ENCODE measurements at places on chromosomes 1 and 21. TPM values are rescaled to one million over a fixed set of nuclear protein-coding genes. Genes with fewer than 3 reads are reported as not detected.
A peak's percentile ranks its signal among the peaks of the same experiment; 100 is the strongest.

DNA sequence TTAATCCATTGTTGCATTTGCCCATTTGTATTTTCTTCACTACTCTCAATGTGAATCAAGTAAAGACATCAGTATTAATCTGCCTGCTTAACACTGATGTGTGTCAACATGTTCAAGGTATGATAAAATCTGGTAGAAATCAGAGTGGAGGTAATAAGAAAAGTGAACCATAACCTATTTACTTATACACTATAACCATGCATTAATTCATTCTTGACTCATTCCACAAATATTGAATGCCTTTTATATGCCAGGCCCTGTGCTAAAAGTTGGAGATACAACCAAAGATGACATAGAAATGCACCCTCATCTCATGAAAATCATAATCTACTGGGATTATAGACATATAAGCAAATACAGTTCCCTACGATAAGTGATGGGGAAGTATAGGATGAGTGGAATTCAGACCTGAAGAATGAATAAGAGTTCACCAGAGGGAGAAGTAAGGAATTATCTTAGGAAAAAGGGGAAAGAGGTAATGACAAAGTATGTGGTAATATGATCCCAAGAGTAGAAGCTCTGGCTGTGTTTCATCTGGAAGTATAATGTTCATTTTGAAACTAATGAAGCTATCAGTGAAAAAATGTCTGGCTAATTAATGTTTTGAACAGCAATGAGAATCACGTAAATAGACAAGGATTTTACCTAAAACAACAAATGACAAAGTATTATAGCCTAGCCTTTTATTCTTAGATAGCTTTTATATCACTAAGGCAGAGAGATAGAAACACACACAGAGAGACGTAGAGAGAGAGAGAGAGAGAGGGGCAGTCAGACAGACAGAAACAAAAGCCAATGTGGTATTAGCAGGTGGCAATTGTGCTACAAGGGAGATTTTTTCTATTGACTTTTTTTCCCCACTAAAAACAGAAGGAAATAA, 7.0 kb upstream of the RWDD3 start:
- no peak overlapping the region for H3K27ac ChIP-seq
- no peaks in the 10 kb centered on the region for H3K4me1 ChIP-seq
- H3K27me3 ChIP-seq: no peaks in the 10 kb centered on the region
- no peaks in the 10 kb centered on the region for H3K36me3 ChIP-seq

- H3K4me3 ChIP-seq: no peak overlapping the region
- no peaks in the 10 kb centered on the region for H3K36me3 ChIP-seq
- no peak overlapping the region for H3K27ac ChIP-seq
- no peaks in the 10 kb centered on the region for H3K4me1 ChIP-seq
These were observed 7.9 kb upstream of the TEX50 start for GRCh38 chr1:173627269-173627668.

DNA sequence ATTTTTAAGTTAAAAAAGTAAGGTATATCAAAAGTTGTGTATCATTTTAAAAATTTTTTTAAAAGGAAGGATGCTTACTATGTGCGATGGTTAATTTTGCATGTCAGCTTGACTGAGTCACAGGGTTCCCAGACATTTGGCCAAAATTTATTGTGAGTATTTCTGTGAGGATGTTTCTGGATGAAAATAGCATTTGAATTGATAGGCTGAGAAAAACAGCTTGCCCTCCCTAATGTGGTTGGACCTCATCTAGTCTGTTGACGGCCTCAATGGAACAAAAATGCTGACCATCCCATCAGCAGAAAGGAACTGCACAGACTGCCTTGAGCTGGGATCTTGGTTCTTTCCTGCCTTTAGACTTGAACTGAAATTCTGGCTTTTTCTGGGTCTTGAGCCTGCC, 724.5 kb downstream of the NCAM2 start:
- H3K4me3 ChIP-seq: no peak overlapping the region
- H3K27ac ChIP-seq: no peak overlapping the region
- no peaks in the 10 kb centered on the region for H3K4me1 ChIP-seq

DNA sequence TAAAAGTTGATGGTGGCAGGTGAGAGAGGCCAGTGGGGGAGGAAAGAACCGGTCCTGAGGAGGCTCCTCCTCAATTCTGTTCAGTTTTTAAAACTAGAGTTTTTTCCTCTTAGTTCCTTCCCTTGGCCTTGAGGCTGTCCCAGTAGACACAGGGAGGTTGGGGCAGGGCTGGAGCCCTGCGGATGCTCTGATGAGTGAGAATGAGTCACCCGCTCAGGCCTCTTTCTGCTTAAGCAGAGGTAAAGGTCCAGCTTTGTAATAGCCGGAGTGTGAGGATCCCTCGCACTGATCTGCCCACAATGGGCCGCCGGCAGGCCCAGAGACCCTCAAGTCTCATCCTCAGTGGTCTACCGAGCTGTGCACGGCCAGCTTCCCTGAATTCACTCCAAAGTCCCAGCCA, 49.6 kb upstream of the IRF2BP2 start:
- peaks cover 22% of the 10 kb centered on the region for H3K4me1 ChIP-seq
- no peak overlapping the region for H3K4me3 ChIP-seq
- H3K27ac ChIP-seq: peak overlapping the region; percentile 55
- peak; percentile 89 for DNase-seq

The KRTAP13-2 gene
- total RNA-seq: not detected

- peaks cover 88% of the 10 kb centered on the region for H3K36me3 ChIP-seq
- DNase-seq: no peak
- no peaks in the 10 kb centered on the region for H3K27me3 ChIP-seq
- peaks cover 1% of the 10 kb centered on the region for H3K4me1 ChIP-seq
- H3K27ac ChIP-seq: no peak overlapping the region
These were observed 7.4 kb downstream of the POFUT2 start for GRCh38 chr21:45280178-45280821.

DNA sequence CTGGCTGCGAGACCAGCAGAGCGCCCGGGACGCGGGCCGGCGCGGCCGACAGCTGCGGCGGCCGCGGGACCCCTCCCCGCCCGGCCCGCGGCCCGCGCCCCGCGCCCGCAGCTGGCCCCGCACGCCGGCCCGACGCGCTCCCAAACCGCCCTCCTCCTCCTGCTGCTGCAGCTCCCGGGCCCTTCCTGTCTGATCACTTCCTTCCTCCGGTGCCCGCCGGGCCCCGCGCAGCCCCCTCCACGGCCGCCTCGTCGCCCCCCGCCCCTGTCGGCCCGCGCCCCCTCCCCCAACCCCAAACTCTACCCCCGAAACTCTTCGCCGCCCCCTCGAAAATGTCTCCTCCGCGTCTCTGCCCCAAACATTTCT, 594 bp downstream of the LUZP1 start:
- no peak for DNase-seq
- H3K4me1 ChIP-seq: peaks cover 8% of the 10 kb centered on the region
- H3K27ac ChIP-seq: peak overlapping the region; percentile 97
- no peaks in the 10 kb centered on the region for H3K27me3 ChIP-seq

DNA sequence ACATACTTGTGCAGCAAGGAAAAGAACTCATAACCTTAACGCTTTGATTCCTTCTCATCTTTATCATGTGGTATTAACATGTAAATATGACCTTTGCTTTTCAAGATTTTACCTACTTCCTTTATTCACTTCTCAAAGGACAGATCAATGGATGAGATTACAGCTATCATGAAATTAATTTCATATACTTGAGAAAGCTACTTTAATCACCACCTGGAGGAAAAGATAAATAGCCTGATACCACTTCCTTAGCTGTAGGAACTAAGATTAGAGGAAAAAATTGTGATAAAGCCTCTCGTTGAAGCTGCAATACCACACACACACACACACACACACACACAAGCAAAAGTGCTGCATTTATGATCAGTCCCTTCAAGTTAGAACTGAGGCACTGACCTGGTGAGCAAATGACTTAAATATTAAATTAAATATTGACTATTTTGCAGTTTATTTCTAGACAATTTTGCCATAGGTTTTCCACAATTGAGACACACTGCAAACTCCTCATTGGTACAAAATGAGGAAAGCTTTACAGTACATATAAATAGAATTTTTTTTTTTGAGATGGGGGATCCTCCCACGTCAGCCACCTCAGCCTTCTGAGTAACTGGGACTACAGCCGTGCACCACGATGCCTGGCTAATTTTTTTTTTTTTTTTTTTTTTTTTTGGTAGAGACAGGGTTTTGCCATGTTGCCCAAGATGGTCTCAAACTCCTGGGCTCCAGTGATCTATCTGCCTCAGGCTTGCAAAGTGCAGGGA, 27.2 kb upstream of the DMRTB1 start:
- no peak for DNase-seq
- peaks cover 35% of the 10 kb centered on the region for H3K27me3 ChIP-seq
- H3K4me1 ChIP-seq: no peaks in the 10 kb centered on the region
- H3K4me3 ChIP-seq: no peak overlapping the region
- no peak overlapping the region for H3K27ac ChIP-seq
- H3K36me3 ChIP-seq: no peaks in the 10 kb centered on the region

DNA sequence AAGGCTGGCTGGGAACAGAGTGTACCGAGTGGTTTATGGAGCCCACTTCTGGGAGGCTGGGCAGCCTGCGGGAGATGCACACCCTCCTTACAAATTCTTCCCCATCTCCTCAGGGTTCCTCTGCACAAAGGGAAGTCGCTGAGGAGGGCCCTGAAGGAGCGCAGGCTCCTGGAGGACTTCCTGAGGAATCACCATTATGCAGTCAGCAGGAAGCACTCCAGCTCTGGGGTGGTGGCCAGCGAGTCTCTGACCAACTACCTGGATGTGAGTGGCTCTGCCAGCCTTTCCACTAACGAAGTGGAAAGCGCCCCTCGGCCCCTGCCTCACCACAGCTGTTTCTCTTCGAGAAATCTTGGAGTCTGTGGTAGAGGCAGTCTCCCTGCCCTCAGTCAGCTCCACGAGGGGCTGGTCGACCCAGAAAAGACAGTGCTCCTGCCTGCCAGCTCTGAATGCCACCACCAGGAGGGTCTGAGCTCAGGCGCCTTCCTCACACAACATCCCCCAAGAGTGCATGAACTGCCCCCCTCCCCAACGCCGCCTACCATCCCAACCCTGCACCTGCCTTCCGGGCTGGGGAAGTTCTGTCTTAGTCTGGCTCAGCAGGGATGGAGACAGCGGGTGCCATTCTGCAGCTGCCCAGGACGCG, 31.8 kb downstream of the PROK1 start:
- no peaks in the 10 kb centered on the region for H3K36me3 ChIP-seq
- H3K27me3 ChIP-seq: peaks cover 23% of the 10 kb centered on the region
- no peak for DNase-seq
- H3K4me3 ChIP-seq: no peak overlapping the region
- H3K4me1 ChIP-seq: peaks cover 2% of the 10 kb centered on the region

DNA sequence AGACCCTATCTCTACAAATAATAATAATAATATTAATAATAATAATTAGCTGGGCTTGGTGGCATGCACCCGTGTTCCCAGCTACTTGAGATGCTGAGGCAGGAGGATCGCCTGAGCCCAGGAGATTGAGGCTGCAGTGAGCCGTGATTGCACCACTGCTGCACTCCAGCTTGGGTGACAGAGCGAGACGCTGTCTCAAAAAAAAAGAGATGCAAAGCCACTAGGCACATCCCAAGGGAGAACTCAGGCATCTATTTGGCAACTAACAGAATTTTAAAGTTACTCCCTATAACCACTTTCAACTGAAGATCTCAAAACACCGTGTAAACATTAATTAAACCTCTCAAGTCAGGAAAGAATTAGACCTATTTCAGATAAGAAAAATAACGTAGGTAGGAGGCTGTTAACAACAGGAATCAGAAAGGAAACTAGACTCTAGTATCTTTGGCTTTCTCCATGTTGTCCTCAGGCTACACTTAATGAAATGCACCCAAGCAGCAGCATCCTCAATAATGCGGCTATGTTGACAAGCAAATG, 3.7 kb downstream of the RNF19B start:
- peaks cover 10% of the 10 kb centered on the region for H3K4me1 ChIP-seq
- H3K27ac ChIP-seq: no peak overlapping the region
- H3K4me3 ChIP-seq: no peak overlapping the region
- H3K36me3 ChIP-seq: no peaks in the 10 kb centered on the region

The NOS1AP gene
- total RNA-seq: 0.18 TPM

The CFAP107 gene
- total RNA-seq: not detected

The HAPLN2 gene
- total RNA-seq: not detected

The TXLNA gene
- 102 TPM for total RNA-seq

GRCh38 chr1:205224736-205225135, 3.0 kb upstream of the TMCC2 start:
- no peaks in the 10 kb centered on the region for H3K27me3 ChIP-seq
- H3K4me3 ChIP-seq: no peak overlapping the region
- no peaks in the 10 kb centered on the region for H3K36me3 ChIP-seq
- H3K27ac ChIP-seq: no peak overlapping the region

The CATSPERE gene
- 0.18 TPM for total RNA-seq

The KCNE2 gene
- total RNA-seq: not detected

DNA sequence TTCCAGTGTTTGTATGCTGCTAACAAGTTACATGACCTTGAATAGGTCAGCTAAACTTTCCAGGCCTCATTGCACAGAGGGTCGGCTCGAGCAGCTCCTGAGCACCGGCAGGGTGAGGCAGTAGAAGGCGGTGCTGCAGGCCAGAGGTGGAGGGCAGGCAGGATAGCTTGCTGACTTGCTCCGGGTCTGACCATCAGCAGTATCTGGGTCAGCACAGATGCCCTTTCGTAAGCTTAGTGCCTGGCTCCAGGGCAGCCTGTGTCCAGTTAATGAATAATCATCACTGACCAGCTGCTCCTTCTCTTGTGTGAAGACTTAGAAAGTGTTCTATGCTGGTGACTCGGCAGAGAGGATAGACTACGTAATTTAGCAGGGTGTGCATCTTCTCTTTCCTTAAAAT, 6.9 kb downstream of the MAPKAPK2 start:
- no peak overlapping the region for H3K4me3 ChIP-seq
- peak overlapping the region; percentile 26 for H3K27ac ChIP-seq
- H3K4me1 ChIP-seq: peaks cover 62% of the 10 kb centered on the region

- H3K36me3 ChIP-seq: no peaks in the 10 kb centered on the region
- no peak overlapping the region for H3K4me3 ChIP-seq
- H3K4me1 ChIP-seq: no peaks in the 10 kb centered on the region
- no peak overlapping the region for H3K27ac ChIP-seq
- H3K27me3 ChIP-seq: no peaks in the 10 kb centered on the region
These were observed 79.5 kb downstream of the NR5A2 start for GRCh38 chr1:200107004-200107470.

DNA sequence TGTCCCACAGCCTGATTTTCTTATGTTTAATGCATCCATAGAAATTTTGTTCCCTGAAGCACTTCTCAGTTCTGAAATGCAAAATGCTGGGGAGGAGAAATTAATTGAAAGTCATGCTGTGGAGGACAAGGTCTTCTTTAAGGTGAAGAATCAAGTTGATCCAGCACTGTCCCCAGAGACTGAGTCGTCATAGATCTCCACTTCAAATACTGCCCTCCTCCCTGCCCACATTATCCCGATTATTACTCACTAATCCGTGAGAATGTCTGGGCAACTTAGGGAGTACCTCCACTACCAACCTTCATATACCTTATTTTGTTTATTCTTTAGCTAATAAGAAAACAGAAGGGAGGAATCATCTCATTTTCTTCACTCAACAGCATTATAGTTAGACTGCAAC, 70.0 kb upstream of the FMN2 start:
- H3K4me3 ChIP-seq: no peak overlapping the region
- H3K27me3 ChIP-seq: no peaks in the 10 kb centered on the region
- no peaks in the 10 kb centered on the region for H3K36me3 ChIP-seq
- no peak overlapping the region for H3K27ac ChIP-seq
- H3K4me1 ChIP-seq: no peaks in the 10 kb centered on the region

- H3K4me1 ChIP-seq: no peaks in the 10 kb centered on the region
- no peaks in the 10 kb centered on the region for H3K27me3 ChIP-seq
- H3K36me3 ChIP-seq: no peaks in the 10 kb centered on the region
- H3K27ac ChIP-seq: no peak within 1 kb of the TSS
- H3K4me3 ChIP-seq: no peak within 1 kb of the TSS
- no peak for DNase-seq
These were observed at the start of gene PTPRC for GRCh38 chr1:198638894-198639635. Gene PTPRC (plus strand): TSS chr1:198639040. CDS start chr1:198639269, 229 bp downstream.

Data from IMR-90 (cell line).